Mucosa of descending colon (tissue), 3 donors: ENCODE measurements at places on chromosomes 2 and 18. TPM values are rescaled to one million over a fixed set of nuclear protein-coding genes. Genes with fewer than 3 reads are reported as not detected.

Gene TAF4B
- 3.8 TPM for total RNA-seq

Gene PMAIP1
- total RNA-seq, result 1.2 TPM

Gene CDK15
- total RNA-seq, result not detected

Gene TCF7L1
- 1.3 TPM for total RNA-seq

Gene ITGA6
- total RNA-seq, result 178 TPM

Gene C1QL2
- not detected for total RNA-seq

Gene ANKRD62
- total RNA-seq, result not detected

DNA sequence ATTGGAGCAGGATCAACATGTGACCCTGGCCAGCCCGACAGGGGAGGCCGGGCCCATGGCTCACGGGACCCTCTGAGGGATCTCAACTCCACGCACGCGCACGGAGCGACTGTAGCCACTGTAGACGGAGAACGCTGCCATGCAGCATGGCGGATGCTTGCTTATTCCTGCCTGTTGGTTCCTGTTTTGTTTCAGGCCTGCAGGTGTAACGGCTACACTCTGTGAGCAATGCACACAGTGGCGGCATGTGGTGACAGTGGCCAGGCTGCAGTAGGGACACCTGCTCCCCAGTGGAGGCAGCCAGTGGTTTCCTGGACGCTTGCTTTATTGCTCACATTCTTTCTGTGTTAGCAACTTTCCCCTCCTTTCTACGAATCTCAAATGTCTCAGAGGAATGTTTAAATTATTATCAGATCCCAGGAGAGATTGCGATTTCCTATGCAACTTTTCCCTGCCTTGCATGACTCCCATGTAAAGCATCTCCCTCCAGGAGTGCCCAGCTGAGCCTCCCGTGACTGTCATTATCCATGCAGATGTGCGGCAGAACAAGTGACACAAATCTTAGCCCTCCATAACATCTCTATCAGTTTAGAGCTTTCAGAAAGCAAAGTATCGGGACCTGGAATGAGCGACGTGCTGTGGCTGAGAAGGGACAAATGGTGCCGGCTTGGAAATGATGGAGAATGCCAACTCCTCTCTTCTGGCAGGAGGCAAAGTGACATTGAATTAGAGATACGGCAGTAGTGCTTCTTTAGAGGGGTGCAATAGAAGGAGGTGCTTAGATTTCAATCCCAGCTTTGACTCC, 209.7 kb downstream of the ASB1 start:
- DNase-seq, result no peak

GRCh38 chr18:27959101-27959500, 217.8 kb downstream of the CDH2 start:
- DNase-seq, result no peak

- DNase-seq, result no peak
These were observed 327.5 kb upstream of the ZNF521 start for GRCh38 chr18:25679491-25679890.

DNA sequence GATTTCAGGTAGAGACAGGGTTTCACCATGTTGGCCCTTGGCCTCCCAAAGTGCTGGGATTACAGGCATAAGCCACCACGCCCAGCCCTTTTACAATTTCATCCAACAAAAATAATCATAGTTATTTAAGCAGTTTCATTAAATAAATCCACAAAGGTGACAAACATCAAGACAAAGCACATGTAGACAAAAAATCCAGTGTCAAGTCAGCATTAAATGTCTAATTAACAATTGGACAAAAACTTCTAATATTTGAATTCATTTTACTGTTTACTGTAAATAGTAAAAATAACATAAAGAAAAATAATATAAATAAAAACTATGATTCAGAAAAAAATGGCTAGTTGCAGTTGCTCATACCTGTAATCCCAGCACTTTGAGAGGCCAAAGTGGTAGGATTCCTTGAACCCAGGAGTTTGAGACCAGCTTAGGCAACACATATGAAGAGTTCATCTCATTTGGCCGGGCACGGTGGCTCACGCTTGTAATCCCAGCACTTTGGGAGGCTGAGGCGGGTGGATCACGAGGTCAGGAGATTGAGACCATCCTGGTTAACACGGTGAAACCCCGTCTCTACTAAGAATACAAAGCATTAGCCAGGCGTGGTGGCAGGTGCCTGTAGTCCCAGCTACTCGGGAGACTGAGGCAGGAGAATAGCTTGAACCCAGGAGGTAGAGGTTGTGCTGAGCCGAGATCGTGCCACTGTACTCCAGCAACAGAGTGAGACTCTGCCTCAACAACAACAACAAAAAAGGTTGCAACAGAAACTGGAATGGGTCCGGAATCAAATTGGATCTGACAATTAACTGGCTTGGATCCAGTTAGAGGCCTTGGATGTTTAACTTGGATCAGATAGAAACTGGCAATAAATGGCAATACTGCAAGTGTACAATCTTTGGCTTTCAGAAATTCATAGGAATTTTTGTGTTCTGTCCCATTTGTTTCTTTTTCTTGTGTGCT, 56.9 kb upstream of the MAT2A start:
- DNase-seq, result no peak

DNA sequence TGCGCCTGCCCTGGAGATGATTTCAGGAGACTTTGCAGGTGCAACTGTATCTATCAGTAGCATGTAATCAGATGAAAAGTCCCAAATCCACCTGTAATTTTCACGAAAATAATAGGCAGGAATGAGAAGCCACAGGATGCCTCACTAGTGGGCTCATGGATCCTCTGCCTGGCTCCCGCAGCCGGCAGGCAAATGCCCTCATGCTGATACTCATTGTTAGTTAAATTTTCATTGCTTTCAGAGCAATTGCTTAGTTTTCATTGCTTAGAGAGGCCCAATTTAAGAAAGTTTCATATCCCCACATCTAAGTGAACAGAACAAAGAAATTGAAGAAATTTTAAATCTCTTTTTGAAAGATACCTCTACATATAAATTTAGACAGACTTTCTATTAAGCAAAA, 57.6 kb upstream of the CTDP1 start:
- no peak for DNase-seq

DNA sequence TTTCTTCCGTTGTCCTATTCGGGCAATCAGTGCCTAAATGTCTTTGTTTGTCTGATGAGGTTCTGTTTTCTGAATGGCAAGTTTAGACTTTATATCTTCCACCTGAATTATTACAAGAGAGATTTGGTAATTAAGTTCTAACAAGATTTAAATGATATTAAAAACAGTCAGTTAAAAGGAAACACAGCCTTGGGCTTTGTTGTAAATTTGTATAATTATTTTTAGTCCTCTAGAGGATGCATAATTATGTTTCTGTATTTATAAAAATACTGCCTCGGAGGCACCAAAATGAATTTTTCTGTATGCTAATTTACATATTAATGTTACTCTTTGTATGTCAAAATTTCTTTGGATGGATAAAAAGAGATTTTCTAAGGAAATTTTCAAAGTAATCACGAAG, 136.7 kb downstream of the CDCA7 start:
- DNase-seq, result no peak

GRCh38 chr2:23692263-23692662, 234.7 kb downstream of the ATAD2B start:
- no peak for DNase-seq

- DNase-seq, result no peak
These were observed 669.5 kb downstream of the ERBB4 start for GRCh38 chr2:211868996-211869533.

DNA sequence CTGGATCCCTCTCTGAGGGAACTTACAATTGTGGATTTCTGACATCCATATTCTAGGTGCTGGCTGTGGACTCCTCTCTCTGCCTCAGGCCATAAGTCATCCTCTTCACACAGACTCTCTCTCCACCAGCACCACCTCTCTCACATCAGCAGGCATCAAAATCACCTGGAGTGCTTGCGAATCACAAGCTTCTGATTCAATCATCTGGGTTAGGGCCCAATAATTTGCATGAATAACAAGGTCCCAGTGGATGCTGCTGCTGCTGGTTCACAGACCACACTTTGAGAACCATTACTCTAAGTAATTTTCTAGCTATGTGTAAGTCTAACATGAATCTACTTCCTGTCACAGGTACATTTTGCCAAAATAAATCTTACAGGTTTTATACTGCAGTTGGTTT, 214.9 kb downstream of the DSEL start:
- DNase-seq, result no peak

DNA sequence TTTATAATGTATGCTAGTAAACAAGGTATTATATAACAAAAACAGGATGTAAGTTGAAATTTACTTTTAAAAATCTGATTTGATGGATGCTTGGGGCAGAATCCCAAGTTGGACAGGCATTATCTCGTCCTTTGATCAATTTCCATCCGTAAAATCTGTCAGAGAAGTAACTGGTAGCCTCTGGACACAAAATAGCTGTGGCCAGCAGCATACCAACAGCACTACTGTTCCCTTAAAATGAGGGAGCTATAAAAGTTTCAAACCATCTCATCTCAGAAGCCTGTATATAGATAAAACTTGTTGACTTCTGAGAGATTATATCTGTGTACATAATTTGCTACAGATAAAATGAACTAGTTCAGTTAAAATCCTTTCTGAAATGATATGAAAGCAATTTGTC, 14.7 kb upstream of the METAP1D start:
- no peak for DNase-seq

DNA sequence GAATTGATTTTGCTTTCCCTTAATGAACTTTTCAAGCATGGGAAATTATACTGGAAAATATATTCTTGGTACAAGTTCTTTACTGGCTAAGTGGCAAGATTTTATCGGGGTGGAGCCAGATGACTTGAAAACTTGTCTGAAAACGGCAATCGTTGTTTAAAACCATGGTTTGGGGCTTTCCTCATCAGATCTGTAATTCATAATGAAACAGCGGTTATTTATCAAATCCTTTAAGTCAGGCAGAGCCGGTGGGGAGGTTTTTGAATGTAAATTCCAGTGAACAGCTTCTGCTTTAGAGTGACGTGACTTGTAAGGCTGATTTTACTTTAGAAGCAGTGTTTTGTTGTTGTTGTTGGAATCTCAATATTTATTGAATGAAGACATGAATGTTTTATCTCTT, 2.6 kb downstream of the SEC11C start:
- no peak for DNase-seq

DNA sequence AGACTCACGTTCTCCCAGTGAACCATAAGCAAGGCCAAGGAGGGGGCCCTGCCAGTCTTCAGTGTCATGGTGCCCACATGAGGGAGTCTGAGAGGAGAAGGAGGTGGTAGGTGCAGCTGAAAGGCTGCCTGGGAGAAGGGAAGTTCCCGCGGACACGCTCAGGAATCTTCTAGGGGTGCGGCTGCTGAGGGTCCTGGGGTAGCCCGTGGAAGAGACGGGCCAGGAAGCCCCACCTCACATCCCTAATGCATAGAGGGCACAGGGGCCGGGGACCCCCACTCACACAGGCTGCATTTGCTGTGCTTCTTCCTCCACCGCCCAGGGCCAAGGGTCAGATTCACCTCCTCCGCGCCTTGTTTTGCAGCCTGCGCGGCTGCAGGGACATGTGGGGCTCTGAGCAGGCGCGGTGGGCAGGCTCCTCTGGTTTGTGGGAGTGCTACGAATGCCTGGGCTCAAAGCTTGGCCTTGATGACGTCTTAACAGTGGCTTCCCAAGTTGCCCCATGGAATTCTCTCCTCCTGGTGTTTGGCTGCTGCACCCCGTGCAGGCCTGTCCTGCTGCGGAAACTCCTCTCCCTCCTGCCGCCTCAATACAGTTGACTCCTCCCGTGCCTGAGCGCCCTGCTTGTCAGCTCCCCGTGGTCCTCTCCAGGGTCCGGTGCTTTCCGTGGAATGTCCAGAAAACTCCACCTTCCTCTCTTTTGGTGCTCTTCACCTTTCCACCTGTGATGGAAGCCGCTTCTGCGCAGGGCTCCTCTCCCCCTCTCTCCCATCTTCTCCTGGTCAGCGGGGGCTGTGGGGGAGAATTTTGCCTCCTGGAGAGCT, 95.7 kb downstream of the VAPA start:
- no peak for DNase-seq

- DNase-seq, result no peak
These were observed 60.1 kb upstream of the RBBP8 start for GRCh38 chr18:22872900-22873537.

DNA sequence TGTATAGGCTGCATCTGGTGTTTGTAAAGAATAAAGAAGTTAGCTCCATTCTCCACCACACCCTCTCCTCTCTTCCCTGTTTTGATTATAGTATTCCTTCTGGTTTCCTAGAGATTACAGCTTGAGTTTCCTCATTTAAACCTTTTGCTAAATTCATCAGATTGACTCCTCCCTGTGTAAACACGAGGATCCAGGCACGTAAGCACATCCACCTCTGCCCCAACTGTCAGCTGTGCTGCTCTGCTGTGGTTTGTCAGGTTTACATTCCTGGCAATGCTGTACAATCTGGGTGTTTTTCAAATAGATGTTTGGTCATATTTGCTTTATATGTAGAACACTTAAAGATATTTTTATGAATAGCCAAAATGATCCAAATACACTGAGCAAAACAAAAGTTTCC, 302.8 kb downstream of the PTGR3 start:
- DNase-seq, result peak; percentile 60

- DNase-seq, result no peak
These were observed 35.3 kb downstream of the BCL2 start for GRCh38 chr18:63284173-63284799.

DNA sequence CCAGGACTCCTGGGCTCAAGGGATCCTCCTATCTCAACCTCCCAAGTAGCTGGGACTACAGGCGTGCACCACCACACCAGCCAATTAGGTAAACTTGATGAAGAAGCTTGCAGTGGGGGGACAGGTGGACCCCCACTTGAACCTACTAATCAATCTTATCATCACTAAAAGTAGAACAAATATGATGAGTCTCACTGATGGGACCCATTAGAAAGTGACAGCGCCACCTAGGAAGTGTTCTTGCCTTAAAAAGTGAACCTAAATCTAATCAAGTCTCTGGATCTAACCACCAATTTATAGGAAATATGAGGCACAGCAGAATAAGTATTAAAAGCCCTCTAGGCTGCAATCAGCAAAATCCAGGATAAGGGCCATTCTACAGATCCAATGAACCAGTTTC, 79.2 kb downstream of the BIN1 start:
- no peak for DNase-seq

- DNase-seq, result no peak
These were observed 83.3 kb downstream of the UBE2E3 start for GRCh38 chr2:181063696-181064095.

DNA sequence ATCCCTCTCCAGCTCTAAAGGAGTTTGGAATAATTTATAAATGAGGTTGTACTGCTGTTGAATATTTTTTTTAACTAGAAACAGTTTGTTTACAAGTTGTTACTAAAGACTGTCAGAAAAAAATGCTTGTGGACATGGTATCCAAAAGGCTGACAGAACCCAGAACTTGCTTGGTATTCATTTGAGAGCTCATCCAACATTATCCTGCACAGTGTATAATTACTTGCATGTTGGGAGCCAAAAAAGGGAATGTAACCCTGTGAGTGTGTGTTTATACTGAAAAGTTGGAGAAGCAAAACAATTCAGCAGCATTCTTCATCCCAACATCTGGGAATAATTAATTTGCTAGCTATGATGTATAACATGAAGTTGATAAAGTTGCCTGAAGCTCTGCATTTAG, 42.1 kb upstream of the EHBP1 start:
- DNase-seq, result no peak

DNA sequence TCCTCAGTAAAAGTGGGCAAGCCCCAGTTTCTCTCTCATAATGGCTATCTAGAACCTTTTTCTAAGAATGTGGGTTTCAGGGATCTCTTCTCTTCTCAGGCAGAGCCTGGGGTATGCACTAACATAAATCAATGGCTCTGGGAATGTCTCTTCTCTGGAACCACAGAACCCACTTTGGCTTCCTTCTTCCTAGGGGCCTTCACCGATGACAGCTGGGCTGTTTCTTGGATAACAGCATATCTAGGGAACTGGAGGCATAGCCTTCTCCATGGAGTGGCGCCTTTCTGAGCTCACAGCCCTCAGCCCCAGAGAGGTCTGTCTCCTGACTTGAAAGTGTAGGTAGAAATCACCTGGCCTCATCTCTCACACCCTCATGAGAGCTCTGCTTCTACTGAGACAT, 247.9 kb downstream of the CLIP4 start:
- DNase-seq, result no peak
